NCI-H460 (cell line): ENCODE measurements at places on chromosomes 2 and 18. TPM values are rescaled to one million over a fixed set of nuclear protein-coding genes. Genes with fewer than 3 reads are reported as not detected.

Gene SLC8A1
- total RNA-seq: 4.5 and 5.4 TPM in 2 replicates

Gene ST8SIA5
- not detected in 2 replicates for total RNA-seq

Gene PKDCC
- 1.9 and 2.1 TPM in 2 replicates for total RNA-seq

Gene OSR1
- 5.1 and 5.2 TPM in 2 replicates for total RNA-seq

Gene IL18R1
- total RNA-seq: 35.5 and 40.3 TPM in 2 replicates

Gene MRO
- 0.99 TPM in 1 of 2 replicates, not detected in the other for total RNA-seq

- DNase-seq: no peak
Measured at GRCh38 chr18:53152476-53152875, 812.5 kb downstream of the DCC start.

DNA sequence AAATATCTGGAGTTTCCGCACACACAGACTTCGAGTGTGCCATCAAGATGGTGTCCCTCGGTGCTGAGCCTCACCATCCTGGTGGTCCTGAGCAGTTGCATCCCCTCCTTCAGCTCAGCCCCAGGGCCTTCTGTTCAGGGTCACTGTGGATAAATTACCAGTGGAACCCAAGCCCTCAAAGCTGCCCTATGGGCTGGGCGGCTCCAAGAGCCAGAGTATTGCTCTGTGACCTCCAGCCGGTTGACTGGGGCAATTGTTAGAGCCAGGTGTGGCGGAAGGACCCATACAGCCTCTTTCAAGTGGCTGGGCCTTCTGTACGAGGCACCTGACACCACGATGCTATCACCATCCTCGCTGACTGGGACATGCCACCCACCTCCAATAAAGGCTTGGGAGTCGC, 215.5 kb downstream of the GBX2 start:
- DNase-seq: no peak

DNA sequence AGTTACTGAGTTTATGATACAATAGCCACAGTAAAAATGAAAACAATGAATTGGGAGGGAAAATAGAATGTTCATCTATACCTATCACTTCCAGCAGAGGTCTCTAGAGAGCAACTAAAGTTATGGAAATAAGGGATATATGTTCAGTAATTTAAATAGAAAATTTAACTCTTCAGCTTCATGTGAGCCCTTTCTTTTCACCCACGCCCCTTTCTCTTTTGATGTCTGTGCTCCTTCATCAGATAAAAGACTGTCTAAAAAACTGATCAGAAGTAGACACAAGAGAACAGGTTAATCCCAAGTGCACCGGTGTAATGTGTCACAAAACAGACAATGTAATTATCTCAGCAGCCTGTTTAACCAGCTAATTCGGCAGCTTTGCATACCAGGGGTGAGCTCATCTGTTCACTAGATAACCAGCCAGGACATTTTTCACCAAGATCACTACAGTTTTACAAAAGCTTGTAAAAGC, 238.5 kb upstream of the ERBB4 start:
- peak; percentile 32 for DNase-seq

DNA sequence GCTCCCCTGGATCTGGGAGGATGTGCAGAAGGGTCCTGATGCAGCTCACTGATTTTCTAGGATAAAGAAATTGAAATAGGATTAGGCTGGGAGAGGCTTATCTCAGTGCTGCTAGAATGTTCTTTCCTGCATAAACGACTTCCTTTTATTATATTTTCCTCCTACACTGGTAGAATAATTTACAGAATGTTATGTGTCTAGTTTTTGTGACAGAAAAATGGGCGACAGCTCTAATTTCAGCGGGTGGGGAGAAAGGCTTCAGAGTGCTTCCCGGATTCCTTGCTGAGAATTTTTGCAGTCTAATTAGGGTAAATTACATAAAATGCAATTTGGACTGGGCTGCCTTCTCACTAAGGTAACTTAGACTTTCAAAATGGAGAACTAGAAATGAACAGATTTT, 66.2 kb downstream of the SKA1 start:
- no peak for DNase-seq

DNA sequence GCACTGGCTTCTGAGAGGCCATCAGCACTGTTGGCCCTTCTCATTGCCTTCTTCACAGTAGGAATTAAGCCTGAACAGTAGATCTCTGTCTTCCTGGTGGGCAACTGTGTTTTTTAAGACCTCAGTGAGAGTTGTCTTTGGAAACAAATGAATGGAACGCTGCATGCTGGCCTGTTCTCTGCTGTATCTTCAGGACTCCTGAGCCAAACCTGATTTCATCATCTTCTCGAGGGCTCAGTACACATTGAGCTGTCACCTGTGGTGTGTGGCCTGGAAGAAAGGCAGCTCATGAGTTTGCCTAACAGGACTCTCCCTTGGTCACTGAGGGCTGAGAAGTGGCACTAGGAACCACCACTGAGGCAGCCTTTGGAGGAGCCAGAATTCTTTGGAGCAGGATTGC, 39.7 kb downstream of the SH3RF3 start:
- no peak for DNase-seq

DNA sequence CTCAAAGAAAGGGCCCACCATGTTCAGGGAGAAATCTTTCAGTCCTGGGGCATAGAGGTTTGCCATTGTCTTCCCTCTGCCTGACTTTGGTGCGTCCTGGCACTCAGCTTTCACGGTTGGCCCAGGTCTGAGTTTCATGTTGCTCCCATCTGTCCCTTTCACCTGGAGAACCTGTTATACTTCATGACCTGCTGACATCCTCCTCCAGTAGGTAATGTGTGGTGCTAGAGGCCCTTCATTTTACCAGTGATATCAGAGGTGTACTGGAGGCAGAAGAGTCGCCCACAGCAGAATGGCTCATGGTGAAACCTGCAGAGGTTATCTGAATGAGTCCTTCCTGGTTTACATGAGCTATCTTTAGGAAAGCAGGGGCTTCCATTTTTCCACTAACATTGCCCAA, 128.8 kb upstream of the DLX2 start:
- no peak for DNase-seq

GRCh38 chr18:36411745-36412168, 114.2 kb downstream of the FHOD3 start:
- peak; percentile 26 for DNase-seq

DNA sequence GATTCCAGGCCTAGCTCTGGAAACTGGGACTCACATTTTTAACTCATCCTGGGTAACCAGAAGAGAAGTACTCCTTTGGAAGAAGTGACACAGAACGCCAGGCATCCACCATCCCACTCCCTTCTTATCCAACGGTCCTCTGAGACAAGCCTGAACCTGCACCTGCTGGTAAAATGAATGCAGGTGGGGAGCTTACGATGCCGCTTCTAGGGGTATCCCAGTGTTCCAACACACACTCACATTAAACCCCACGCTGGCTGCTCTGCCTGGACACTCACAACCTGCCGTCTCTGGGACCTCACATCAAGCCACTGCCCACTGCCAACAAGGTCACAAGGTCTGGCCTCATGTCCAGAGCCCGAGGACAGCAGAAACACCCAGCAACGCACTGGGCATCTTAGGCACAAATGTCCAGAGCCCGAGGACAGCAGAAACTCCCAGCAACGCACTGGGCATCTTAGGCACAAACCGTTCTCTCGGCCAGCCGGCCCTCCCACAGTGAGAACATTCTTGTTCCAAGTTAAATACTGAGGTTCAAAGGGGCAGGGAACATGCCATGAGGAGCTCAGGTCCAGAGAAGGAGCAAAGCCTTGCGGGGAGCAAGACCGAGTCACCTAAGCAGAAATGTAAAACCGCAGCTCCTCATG, 9.9 kb downstream of the SLC66A2 start:
- no peak for DNase-seq

DNA sequence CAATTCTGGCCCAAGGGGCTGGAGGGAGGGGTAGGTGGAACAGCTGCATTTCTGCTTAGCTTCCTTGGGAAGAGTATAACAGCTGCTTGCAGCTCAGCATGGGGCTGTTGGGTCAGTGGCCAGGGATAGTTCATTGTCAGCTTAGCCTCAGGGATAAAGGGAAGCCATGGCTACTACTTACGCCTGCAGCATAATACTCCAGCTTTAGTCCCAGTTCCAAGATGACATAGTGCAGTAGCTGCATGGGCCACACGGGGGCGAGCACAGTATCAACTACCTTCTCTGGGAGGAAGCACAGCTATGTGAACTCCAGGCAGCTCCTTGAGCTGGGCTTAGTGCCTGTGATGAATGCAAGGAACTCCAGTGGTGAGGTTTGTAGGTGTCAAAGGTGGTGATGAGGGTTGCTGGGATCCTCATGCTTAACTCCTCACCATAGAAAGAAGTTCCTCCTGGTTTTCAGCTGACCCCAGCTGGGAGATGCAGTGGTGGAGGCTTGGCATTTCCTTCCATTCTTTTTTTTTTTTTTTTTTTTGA, 35.4 kb upstream of the RHOB start:
- peak; percentile 84 for DNase-seq

GRCh38 chr18:70576276-70577022, 287.6 kb downstream of the SOCS6 start:
- no peak for DNase-seq
